GM19239 (cell line): ENCODE measurements at places on chromosomes 12 and 14.

DNA sequence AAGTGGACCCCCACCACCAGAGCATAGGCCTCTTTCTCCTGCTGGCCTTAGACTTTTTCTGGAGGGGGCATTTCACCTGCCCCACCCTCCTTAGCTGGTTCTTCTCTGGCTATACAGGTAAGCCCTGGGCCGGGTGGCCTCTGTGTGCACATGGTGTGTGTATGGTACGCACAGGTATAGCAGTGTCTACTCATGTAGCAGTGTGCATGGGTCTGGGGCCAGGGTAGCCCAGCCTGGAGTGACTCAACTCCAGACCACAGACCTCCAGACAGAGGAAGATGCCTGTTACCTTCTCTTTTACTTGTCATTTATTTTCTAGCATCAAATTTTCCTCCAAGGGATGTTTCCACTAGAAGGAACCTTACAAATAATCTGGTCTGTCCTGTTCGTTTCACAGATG is 6.9 kb downstream of the KCNA5 start:
- DNase-seq, result no peak

DNA sequence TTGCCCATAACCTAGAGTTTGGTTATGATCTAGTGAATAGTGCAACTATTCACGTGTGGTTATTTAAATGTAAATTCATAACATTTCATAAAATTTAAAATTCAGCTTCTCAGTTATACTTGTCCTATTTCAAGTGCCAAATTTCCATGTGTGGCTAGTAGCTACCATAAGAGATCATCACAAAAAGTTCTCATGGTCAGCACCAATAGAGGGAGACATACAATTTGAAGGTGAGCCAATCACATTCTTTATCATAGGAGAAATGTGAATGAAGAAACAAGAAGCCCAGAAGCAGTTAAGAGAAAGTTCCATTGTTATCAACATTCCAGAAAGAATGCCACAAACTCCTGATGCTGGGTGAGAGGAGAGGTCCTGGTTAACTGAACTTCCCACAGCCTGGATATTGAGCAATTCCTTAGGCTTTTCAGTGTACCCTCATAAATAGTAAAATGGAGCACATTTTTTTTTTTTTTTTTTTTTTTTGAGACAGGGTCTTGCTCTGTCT is 892.9 kb upstream of the USP15 start:
- no peak for DNase-seq

GRCh38 chr12:79016181-79016580 is 151.6 kb downstream of the SYT1 start:
- no peak for DNase-seq

GRCh38 chr12:1346126-1346525 is 248.3 kb downstream of the FBXL14 start:
- no peak for DNase-seq

DNA sequence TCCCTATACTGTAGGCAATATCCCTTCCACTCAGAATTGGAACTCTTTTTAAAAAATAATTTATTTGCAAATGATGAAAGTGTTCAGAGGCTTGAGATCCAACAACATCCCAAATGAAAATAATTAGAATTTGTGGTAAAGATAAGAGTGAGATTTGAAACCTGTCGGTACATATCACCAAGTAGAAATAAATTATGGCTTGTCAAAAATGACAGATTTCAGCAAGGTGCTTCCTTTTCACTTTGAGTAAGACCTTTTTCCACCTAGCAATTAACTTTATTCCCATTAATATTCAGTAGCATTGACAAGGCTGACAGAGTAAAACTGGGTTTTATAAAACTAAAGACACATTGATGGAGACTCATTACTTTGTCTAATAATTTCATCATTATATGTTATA is 107.7 kb upstream of the PRKD1 start:
- no peak for DNase-seq

DNA sequence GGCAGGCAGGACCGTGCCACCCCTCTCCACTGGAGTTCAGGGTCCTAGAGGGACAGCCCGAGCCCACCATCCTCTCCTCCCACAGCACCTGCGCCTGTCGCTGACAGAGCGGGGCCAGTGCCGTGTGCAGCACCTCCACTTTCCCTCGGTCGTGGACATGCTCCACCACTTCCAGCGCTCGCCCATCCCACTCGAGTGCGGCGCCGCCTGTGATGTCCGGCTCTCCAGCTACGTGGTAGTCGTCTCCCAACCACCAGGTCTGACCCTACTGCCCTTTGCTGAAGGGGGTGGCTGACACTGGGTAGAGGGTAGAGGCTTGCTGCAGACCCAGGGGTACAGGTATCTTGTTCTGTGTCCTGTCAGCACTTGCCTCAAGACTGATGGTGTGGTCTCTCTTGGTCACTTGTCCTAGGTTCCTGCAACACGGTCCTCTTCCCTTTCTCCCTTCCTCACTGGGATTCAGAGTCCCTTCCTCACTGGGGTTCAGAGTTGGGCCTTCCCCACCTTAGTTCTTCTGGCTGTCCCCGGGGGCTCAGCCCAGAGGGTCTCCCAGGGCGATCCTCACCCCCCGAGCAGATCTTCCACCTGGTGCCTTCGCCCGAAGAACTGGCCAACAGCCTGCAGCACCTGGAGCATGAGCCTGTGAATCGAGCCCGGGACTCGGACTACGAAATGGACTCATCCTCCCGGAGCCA is 42.0 kb downstream of the SH2B3 start:
- no peak for DNase-seq

- no peak for DNase-seq
Observed at GRCh38 chr12:124395986-124396385, 101.1 kb downstream of the RFLNA start.

DNA sequence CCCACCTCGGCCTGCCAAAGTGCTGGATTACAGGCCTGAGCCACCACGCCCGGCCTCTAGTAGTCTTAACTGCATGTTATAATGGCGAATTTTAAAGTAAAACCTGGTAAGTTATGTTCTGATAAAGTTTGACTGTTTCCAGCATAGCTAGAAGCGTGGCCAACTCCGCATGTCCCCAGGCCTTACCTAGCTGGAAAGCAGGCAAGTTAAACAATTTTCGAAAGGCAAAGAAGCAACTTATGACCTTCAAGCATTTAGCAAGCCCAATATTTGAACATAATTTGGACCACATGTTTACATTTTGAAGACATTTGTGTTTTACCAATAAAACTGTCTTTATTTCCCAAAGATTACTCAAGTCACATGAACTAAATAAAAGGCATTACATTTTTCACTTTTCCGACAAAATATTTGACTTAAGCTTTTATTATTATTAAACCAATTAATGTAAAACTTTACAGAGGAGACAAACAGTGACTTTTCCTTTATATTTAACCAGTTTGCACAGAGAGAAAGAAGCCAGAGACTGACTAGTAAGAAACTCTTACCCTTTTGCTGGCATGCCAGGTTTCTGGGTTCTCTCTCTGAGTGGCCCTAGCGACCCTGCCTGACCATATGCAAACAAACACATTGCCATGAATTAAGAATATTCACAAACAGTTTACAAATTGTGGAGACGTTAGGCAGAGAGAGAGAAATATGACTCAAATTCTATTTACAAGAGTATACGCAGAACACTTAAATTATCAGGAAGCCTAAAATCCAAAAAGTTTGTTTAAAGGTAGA is 106.3 kb downstream of the RIN3 start:
- DNase-seq, result no peak

GRCh38 chr12:49655595-49656236 is 32.4 kb downstream of the PRPF40B start:
- DNase-seq, result no peak

- DNase-seq, result no peak
Observed at GRCh38 chr14:92503756-92504491, 9.7 kb upstream of the RIN3 start.

DNA sequence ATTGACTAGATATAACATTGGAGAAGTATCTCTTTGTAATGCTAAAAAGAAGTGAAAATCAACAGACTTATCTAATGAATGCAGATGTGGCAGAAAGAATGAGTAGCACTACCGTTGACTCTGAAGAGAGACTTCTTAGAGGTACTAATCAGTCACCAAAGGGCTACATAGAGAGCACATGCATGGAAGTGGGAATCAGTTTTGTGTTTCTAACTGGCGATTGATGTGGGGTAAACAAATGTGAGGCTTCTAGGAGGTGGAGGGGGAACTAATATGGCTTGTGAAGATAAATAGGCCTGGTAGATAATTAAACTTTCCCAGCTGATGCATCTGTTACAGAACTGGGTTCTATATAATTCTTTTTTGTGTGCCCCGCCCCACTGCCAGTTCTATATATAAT is 10.5 kb downstream of the COCH start:
- DNase-seq, result no peak

- DNase-seq, result no peak
Observed at GRCh38 chr12:106248846-106249371, 1.1 kb upstream of the CKAP4 start.

DNA sequence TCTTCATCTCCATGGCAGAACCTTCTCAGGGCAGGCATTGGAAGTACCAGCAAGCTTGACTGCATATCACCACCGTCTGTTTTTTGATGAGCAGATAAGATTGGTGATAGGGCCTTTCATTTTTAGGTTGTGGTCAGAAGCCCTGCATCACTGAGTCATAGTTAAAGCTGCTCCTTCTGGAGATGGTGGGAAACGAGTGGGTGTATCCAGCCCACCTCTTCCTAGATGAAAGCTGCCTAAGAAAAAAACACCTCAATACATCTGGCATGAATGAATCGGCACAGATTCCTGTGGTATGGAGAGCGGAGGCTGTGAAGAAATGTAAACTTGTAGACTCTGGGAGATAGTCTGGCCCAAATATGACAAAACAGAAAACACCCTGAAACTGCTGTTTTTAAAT is 248.7 kb upstream of the EGLN3 start:
- DNase-seq, result no peak

DNA sequence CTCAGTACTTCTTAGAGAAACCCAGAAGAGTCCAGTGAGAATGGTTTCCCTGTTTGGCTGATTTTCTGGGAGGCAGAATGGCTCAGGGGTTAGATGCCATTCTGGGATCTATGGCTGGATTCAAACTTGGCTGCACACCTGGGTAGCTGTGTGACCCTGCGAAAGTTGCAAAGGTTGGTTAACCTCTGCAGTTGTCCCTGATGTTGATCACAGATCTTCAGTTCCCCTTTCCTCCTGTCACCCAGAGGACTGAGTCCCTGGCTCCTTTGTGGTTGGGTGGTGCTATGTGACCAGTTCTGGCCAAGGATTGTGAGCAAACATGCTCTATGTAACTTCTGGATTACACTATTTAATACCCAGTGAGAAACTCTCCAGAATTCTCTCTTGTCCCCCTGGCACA is 418.0 kb downstream of the RGS6 start:
- DNase-seq, result no peak

- DNase-seq, result no peak
Observed at GRCh38 chr12:19491863-19492262, 52.6 kb downstream of the AEBP2 start.

- DNase-seq, result no peak
Observed at GRCh38 chr14:65738339-65738738, 325.8 kb downstream of the FUT8 start.

DNA sequence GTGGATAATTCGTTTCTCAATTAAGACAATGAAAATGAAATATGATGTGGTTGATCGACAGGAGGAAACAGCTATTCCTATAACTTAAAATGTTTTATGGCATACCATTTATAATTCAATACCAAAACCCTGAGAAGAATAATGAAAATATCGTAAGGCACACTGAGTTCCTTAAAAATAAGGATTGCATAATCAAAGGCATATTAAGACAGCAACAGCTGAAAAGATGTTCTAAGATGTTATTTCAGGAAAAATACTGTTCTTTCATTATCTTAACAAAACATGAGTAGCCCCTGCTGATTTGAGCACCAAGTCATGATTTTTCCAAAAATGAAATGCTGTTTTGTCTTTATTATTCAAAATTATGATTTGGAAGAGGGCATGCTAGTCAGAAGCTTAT is 189.4 kb upstream of the ALG10 start:
- no peak for DNase-seq

DNA sequence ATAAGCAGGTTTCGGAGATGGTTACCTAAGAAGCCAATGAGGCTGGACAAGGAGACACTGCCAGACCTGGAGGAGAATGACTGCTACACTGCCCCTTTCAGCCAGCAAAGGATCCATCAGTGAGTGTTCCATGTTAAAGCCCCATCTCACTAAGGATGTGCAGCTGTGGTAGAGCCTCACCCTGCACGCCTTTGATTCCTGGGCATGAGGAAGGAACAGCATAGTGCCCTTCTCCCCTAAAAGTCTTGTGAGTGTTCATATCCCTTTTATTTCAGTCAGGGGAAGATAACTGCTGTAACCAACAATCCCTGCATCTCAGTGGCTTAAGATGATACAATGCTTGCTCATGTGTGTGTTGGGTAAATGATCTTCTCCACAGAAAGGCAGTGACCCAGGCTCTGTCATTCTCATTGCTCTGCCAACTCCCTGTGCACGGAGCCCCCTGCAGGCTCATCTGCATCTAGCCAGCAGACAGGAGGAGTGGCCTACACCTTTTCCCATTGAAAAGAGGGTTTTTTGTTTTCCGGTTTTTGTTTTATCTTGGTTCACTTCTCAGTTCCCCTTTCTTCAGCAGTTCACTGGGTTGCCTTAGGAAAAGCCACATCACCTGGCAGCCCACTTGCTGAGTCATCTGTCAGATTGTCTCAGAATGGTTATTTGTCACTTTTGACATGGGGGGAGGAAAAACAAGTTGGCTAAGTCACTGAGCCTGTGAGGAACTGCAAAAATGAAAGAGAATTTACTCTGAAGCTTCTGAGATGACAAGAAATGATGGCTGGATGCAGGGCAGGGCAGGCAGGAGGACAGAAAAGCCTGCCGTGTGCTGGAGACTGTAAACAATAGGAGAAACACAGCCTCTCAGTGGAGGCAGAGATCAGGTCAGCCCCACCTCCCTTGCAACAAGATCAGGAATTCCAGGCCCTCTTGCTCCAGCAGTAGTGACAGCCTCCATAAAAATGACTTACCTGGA is 193.3 kb downstream of the ANO4 start:
- DNase-seq, result peak; percentile 55
